ENCODE measurements at places on chromosomes 5 and 9.

- DNase-seq: no peak
Observed at GRCh38 chr5:39260095-39260494, 40.7 kb upstream of the FYB1 start.

- no peak for DNase-seq
Observed at GRCh38 chr5:150085191-150085912, 1.0 kb downstream of the CSF1R start.

- peak; percentile 71 for DNase-seq
Observed at GRCh38 chr5:102823441-102823874, 68.4 kb downstream of the PAM start.

DNA sequence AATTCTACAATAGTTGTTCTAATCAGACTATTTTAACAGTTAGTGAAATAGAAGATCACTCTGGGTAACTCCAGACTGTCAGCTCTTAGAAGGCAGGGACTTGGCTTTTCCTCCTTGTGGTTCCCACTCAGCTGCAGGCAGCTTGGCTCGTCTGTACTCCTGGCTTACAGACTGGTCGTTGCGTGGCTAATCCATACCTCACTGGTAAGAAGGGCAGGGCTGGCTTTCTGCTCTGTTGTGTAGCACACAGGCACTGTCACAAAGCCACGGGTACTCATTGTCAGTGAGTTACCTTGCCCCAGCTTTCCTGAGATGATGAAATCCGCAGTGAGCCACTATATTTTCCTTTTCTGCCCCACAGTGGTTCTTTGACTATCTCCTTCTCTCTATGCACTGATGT lies 1.8 kb upstream of the PRLR start:
- no peak for DNase-seq

- DNase-seq: no peak
Observed at GRCh38 chr5:158543539-158544387, 556.0 kb downstream of the EBF1 start.

- DNase-seq: no peak
Observed at GRCh38 chr5:951940-952596, 56.5 kb upstream of the NKD2 start.

- DNase-seq: no peak
Observed at GRCh38 chr9:128136816-128137793, 9.6 kb upstream of the PTGES2 start.

- DNase-seq: no peak
Observed at GRCh38 chr5:179134511-179134910, 74.3 kb downstream of the ZNF354C start.

- DNase-seq: no peak
Observed at GRCh38 chr5:12323637-12324229, 419.5 kb upstream of the CTNND2 start.

GRCh38 chr5:169923988-169924387 lies 56.3 kb downstream of the INSYN2B start:
- DNase-seq: no peak

GRCh38 chr5:58019614-58020013 lies 440.3 kb downstream of the PLK2 start:
- DNase-seq: no peak

GRCh38 chr9:68721666-68722330 lies 16.8 kb downstream of the PIP5K1B start:
- no peak for DNase-seq

- no peak for DNase-seq
Observed at GRCh38 chr5:173964506-173964905, 24.5 kb upstream of the C5orf47 start.

- no peak for DNase-seq
Observed at GRCh38 chr9:19104515-19105282, 2.0 kb upstream of the HAUS6 start.
